ENCODE measurements at places on chromosomes 12 and 14.

GRCh38 chr12:114690267-114691135, 6.5 kb upstream of the TBX3 start:
- DNase-seq: no peak

GRCh38 chr14:99578541-99579101, 25.4 kb downstream of the CCDC85C start:
- DNase-seq: no peak

GRCh38 chr12:131409211-131409610, 301.7 kb upstream of the SFSWAP start:
- no peak for DNase-seq

GRCh38 chr12:130872179-130873096, 572 bp downstream of the RAN start:
- peak; percentile 14 for DNase-seq

DNA sequence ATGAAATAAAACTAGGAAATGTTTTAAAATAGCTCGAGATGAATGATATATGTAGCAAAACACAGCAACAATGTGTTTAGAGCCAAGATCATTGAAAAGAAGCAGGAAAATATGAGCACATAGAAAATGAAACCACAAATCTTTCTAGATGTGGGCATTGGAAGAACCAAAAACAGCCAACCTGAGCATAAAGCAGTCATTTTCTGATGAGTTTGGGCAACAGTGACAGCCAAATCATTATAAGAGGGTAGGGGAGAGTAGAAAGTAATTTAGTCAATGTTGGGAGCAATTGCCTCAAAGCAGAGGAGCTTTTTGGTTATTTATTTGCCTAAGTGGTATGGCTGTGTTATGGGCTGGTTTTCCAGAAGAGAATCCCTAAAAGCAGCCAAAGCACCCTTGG, 8.8 kb upstream of the BICDL1 start:
- no peak for DNase-seq

DNA sequence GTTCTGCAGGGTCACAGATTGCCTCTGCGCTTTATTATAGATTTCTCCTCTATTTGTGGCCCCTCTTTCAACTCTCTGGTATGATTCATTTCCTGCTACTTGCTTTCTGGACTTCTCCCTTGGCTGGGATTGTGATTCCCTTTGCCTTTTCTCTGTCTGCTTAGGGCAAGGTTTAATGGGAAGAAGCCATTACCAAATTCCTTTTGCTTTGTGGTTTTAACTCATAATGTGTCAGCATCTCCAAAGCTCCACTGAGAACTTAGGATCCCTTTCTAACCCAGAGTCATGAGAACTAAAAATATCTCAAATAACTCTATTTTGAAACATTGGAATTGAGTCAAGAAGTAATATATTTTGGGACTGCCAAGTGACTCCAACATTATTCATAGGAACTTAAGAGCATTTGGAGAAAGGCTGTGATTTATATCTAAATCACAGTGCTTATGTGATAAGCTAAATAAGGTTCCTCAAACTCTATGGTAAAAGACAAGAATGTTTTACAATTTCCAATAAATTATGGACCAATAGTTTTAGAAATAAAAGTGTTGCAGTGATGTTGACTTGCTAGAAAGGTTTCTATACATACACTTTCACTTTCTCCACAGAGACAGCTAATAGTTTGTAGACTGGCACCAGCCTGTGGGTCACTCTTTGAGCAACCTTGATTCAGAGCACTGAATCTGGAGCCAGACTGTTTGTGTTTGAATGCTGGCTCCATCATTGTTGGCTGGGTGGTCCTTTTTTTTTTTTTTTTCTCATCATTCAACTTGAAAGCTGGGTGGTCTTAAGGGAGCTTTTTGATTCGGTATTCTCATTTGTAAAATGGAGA, 93.9 kb downstream of the DACT1 start:
- no peak for DNase-seq

DNA sequence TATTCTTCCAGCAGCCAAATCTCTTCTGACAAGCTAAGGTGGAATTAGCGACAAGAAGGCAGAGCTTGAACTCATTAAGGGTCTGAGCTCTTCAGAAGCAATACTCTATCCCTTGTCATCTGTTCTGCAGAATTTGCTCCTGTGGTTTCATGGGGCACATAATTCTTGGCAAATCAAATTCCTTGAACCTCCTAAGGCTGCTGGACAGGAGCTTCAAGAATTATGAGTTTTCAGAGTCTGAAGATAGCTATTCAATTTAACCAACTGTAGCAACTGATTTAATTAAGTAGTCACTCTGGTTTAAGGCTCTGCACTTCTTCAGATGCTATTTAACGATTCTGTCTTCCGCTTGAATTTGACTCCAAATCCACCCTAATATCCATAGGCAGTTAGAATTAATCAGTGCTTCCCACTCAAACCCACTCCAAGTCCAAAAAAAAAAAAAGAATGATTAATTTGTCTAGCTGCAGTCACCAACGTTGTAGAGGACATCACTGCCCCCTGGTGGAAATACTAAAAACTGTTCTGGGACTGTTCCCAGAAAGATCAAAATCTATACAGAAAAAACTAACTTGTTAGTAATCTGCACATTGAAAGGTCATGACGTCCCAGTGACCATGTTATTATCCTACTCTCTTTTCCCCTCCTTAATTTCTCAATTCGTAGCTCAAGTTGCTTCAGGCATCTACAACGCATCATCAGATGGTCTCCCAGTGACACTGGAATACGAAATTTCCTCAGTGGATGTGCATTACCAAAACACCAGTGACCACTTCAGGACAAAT, 169.9 kb downstream of the KIF21A start:
- no peak for DNase-seq

GRCh38 chr12:15001733-15002382, 29.0 kb downstream of the PDE6H start:
- no peak for DNase-seq

DNA sequence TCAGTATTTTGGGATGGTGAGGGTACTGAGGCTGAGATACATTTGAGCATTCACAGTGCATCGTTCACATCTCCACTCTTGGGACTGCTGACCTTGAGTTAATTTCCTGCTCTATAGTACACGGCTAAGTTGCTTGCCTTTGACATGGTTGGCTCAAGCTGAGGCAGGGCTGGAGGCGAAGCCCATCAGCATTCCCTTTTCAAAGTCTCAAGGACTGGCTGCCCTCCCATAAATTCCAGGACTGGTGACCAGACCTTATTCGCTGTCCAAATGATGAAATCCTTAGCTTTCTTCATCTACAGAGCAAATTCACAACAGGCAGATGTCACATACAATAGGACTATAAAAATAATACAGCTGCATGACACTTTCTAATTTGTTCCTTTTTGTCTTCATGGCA, 85.9 kb downstream of the SSPN start:
- no peak for DNase-seq

DNA sequence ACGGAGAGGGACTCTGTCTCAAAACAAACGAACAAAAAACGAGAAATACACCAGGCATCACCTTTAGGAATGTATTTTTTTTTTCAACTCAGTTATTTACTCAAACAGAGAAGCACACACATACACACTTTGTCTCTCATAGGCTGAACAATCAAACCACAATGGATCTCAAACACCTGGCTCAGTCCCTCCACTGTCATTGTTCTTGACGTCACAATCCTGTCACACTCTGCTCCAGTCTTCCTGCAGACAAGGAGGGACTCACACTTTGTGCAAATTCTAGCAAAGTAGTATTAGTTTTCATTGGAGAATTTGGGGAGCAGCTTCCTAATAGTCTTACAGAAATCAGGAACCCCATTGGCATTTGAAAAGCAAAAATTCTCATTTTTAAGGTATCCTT, 727.8 kb downstream of the BCL11B start:
- no peak for DNase-seq

DNA sequence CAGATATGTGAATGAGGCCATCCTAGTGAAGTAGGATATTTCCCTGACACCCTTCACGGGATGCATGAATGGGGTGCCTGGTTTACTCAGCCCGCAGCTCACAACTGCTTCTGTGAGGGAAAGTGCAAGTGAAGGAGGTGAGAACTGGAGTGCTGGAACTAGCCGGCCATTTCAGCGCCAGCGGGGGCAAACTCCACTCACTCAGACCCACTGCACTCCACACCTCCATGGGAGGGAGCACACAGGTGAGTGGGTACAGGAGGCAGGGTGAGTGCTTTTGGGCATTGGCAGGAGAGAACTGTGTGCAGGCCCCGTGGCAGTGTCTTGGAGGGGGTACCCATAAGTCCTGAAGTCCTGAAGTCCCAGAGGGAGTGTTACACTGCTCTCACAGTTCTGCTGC, 1008.4 kb downstream of the SLC6A15 start:
- no peak for DNase-seq

DNA sequence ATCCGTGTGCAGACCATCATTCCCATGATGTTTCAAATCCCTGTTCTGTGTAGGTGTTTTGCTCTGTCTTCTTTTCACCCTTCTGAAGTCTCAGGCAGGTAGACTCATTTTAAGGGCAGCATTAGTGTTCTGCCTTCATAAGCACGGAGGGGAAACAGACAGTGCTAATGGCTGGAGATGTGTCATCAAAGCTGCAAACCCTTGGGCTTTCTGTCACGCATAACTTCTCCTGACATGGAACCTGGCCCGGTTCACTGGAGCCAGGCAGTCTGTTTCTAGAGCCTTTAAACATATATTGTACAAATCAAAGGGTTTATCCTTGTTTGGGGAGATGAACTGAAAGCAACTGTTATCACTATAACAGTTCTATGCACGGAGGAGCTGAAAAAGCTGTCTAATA, 141.4 kb downstream of the TMEM132D start:
- DNase-seq: no peak

- no peak for DNase-seq
Measured at GRCh38 chr12:3533703-3534386, 42.8 kb downstream of the PRMT8 start.

DNA sequence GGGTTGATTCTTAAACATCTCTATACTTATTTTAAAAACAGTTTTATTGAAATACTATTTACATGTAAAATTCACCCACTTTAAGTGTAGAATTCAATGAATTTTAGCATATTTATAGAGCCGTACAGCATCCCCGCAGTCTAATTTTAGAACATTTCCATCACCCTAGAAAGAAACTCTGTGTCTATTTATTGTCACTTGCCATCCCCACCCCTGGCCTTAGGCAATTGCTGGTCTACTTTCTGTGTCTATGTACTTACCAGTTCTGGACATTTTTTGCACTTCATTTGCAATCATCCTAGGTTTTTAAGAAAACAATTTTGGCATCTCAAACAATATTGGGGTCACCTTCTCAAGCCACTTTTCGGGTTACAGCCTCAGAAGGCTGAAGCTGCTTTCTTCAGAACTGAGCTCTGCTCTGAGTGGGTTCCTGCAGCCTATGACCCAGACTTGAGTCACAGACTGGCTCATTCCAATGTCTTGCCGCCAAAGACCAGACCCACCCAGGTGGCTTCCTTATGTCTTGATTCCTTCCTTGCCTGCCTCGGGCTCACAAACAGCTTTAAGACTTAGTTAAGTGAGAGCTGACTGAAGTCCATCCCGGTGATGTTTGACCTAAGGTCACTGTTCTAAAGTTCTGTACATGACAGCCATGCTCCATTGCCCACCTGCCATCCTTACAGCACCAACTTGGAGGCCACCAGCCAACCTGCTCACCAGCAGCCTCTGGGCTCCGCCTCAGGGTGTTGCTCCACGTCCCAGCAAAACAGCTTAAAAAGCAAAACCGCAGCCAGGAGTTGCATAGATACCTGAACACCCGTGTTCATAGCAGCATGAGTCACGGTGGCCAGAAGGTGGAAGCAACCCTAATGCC, 131.5 kb downstream of the CHST11 start:
- DNase-seq: no peak

- no peak for DNase-seq
Measured at GRCh38 chr12:100348657-100349454, 8.0 kb upstream of the SLC17A8 start.

DNA sequence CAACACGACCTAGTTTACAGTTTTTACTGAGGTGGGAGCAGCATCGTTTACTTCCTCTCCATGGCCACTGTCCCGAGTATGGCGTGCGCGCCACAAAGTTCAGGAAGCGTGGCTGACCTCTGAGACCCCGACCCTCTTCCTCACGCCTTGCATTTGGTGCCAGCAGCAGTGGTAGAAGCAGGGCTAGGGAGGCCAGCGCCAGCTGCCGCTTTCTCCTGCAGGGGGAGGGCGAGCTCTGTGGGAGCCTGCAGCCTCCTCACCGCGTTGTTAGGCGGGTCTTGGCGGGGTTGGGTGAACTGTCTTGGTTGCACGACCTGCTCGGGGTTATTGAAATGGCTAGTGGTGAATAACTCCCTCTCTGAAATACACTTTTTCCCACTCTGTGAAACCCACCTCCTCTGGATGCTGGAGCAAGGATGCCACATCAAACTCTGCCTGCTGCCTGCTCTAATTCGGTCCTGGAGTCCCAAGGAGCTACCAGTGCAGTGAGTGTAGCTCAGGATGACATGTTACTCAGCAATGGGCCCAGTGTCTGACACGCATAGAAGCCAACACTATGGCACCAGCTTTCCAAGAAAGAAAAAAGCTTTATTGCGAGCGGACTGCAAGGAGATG, 22.3 kb upstream of the TDRD9 start:
- DNase-seq: no peak

GRCh38 chr14:55303125-55303499, 31.9 kb downstream of the FBXO34 start:
- DNase-seq: no peak

DNA sequence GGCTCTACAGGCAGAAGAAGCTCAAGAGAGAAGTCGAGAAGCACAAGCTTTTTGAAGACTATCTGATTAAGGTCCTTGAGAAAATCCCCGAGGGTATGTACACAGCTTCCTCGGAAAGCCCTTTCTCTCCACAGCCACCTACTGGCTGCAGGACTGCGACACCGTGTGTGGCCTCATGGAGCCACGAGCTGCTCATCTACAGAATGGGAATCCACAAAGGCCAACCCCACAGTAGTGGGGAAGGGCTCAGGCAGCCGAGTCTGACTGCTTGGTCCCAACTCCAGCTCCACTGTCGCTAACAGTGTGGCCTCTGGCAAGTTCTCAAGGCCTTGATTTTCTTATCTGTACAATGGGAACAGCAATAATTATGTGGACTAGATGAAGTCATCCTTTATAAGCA, 2.5 kb downstream of the CCDC197 start:
- no peak for DNase-seq

DNA sequence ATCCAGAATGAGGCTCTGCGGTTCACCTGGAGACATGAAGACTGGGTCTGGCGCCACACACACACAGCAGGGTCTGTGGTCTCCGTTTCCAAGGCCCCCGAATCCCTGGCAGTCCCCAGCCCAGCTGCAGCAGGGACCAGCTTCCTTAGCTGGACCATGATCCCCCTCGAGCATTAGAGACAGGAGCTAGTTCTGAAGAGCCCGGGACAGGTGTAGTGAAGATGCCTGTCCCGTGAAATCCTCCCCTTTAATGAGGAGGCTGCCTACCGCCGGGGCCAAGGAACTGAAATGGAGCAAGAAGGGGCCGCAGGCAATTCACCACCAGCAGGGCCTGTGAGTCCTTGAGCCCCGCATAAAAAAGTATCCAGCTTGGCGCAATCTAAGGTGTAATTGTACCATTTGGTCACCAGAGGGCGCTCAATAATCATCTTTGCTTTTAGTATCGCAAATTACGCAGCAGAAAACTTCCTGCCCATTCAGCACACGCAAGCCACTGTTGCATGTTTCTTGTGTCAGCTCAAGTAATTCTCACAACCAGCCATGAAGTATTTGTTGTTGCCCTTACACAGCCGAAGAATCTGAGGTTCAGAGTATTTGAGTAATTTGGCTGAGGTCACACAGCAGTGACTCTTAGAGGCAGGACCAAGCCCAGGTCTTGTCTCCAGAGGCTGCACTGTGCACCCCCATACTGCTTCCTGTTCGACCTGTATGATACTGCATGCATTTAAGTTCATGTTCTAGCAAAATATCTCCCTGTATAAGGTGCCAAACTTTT, 54.3 kb upstream of the PPP2R5C start:
- no peak for DNase-seq

GRCh38 chr12:93242154-93242972, 135.4 kb upstream of the NUDT4 start:
- DNase-seq: no peak

- DNase-seq: no peak
Measured at GRCh38 chr12:19236656-19237055, 107.1 kb downstream of the PLEKHA5 start.
